ENCODE measurements at places on chromosomes 12 and 14.

DNA sequence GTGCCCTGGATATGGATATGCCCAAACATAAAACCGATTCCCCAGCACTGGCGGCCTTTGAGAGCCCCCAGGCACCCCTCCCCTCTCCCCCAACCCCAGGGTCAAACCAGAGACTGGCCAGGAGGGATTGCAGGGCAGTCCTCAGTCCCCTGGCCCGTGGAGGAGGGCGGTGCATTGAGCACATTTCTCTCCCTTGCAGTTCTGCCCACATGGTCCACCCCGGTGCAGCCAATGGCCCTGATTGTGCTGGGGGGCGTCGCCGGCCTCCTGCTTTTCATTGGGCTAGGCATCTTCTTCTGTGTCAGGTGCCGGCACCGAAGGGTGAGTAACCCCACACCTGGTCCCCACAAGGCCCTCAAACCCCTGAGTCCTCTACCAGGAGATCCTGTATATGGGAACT is 3.4 kb upstream of the GPR162 start:
- no peak for DNase-seq

GRCh38 chr14:32203928-32204357 is 874 bp upstream of the RNU6-8 start:
- DNase-seq: no peak

GRCh38 chr14:74792249-74793039 is 29.3 kb downstream of the YLPM1 start:
- no peak for DNase-seq

DNA sequence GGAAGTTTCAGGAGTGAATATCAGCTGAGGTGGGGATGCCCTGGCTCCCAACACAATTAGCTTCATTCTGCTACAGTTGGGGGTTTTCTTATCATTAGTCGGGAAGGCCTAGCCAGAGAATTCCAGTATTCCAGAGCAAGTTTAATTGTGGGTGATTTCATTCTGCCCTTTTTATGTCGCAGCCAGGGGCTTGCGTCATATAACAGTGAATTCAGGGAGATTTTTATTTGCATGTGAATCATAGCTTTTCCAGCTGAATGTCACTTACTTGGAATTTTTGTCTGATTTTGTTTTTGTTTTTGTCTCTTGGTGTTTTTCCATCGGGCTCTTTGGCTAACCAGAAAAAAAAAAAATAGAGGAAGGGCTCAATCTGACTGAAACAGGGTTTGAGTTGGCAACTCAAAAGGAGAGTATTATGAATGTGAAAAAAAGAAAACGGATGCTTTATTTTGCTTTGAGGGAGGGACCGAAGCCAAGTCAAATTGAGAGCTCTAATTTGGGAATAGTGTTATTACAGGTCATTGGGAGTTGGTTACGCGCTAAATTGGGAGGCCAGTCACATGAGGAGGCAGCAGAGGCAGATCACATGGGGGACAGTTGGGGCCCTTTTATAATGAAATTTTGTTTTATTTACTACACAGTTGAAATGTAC is 119.4 kb downstream of the SAMD4A start:
- no peak for DNase-seq

DNA sequence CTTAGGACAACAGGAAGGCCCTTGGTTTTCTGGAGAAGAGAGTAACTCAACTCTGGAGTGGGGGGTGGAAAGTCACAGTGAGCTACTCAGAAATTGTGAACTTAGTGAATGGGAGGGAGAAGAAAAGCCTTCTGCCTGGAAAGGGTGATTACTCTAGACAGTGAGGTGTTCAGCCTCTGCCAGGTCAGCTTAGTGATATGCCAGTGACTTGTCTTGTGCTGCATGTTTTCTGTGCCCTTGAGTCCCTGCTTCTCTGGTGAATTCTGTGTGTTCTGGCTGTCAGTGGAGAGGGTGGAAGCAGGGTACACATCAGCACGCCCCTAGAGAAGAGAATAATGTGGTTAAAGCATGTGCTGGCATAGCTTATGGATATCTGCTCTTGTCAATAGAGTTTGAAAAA is 13.4 kb downstream of the ATP23 start:
- no peak for DNase-seq

- no peak for DNase-seq
Observed at GRCh38 chr14:30600922-30601918, 20.9 kb upstream of the SCFD1 start.

GRCh38 chr12:63319386-63319785 is 168.4 kb upstream of the AVPR1A start:
- DNase-seq: no peak

GRCh38 chr14:23364164-23365035 is 572 bp downstream of the EFS start:
- no peak for DNase-seq

- no peak for DNase-seq
Observed at GRCh38 chr14:86902176-86902950, 1090.6 kb downstream of the GALC start.
